ENCODE measurements at places on chromosomes 11 and 22.
A peak's percentile ranks its signal among the peaks of the same experiment; 100 is the strongest.

- peak; percentile 24 for DNase-seq
Measured at GRCh38 chr11:17506942-17507341, 30.3 kb upstream of the ABCC8 start.

GRCh38 chr11:11000579-11001283 lies 142.9 kb upstream of the ZBED5 start:
- DNase-seq, result no peak

- no peak for DNase-seq
Measured at GRCh38 chr11:76747915-76748860, 35.0 kb upstream of the TSKU start.

DNA sequence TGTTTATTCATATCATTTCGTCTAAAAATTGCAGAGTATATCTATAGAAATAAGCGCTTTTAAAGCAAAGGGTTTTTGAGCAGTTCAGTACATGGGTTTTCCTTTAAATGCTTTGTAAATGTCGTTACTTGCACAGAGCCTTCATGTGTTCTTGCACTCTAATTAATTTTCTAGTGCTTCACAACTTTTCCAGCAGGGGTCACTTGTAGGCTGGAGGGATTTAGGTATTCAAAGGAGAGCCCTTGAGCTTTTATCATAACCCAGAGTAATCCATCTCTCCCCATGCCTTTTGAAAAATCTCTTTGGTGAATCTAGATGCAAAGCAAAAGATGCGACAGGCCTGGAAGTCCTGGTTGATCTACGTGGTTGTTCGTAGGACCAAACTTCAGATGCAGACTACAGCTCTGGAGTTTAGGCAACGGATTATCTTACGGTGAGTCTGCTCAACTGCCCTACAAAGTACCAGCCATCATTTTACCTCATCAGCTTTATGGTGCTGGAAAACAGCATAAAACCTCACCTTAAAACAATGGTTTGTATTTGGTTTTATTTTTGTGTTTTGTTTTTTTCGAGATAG lies 60.4 kb downstream of the SFI1 start:
- DNase-seq, result peak; percentile 32

Data from DMS53 (cell line).